ENCODE measurements at places on chromosomes 5 and 9.
A peak's percentile ranks its signal among the peaks of the same experiment; 100 is the strongest.

DNA sequence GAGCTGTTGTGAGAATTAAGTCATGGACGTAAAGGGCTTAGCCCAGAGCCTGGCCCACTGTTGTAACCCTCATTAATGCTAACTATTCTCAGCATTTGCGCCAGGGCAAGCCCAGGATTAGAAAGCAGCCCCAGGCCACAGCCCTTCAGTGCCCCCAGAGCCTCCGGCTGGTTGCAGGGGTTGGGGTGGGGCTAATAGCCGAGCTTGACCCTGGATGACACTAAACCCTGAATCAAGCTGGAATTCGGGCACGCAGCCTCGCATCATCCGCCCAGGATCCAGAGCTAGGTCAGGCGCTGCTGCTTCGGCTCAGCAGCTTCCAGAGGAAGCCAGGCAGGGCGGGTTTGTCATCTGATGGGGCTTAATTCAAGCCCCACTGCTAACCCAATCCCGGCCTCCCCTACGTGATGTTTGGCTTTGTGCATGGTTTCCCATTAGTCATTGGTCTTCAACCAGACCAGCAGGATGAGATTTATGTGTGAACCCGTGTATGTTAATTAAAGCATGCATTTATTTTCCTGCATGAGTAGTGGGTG is 1.2 kb upstream of the MEGF9 start:
- DNase-seq, result peak; percentile 64

DNA sequence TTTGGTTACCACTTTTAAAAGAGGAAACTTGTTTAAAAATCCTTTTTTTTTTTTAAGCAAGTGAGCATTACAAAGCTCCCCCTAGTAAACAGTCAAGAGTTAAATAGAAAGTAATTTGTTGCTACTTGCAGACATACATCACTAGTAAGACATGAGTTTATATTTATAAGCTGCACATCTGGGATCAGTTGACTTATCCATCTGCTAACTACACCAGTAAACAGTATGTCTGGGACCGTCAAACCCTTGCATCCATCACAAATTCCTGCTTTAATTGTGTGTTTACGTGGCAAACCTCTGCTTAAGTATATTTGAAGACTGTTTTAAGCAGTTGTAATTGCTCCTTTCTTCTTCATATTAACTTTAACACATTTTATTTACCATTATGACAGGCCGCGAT is 146.8 kb downstream of the EBF1 start:
- no peak for DNase-seq

GRCh38 chr5:128213340-128213739 is 129.8 kb downstream of the SLC12A2 start:
- DNase-seq, result peak; percentile 70

GRCh38 chr9:127558581-127559246 is 53.4 kb upstream of the STXBP1 start:
- no peak for DNase-seq

DNA sequence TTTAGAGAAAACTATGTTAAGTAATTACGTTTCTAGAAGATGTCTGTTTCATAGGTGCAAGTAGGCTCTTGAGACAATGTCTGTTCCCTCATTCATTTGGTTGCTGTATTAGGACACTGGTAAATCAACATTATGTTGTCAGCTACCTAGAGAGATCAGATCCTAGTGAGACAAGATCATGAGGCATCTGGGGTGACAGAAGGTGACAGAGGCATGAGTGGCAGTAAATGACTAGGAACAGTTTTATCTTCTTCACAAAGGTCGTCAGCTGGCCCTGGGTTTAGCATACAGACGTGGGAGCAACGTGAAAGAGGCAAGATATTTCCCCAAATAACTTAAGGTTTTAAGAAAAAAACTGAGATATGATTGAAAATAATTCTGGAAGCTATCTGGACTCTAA is 1926.3 kb upstream of the WWC1 start:
- no peak for DNase-seq

DNA sequence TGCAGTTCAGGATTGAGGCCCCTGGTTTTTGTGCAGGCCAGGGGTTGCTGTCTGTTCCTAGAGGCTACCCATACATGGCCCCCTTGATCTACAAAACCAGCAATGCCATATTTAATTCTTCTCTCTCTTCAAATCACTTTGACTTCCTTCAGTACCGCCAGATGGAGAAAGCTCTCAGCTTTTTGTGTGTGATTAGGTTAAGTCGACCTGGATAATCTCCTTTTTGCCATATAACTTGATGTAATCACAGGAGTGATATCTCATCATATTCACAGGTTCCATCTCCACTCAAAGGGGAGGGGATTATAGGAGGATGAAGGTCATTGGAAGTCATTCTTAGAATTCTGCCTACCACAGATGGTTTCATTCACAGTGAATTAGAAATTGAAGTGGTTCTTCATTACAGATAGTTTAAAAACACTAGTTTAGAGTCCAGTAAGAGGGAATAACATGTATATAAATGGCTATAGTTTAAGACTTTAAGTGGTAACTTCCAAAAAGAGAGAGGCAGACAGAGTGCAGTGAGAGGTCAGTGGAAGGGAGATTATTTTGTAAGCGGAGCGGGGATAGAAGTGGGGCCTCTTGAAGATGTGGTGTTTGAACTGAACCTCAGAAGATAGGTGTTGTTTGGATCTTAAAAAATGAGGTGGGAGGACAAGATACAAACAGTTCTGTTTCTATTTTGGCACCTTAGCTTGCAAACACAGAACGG is 85.9 kb downstream of the GALNT10 start:
- no peak for DNase-seq

DNA sequence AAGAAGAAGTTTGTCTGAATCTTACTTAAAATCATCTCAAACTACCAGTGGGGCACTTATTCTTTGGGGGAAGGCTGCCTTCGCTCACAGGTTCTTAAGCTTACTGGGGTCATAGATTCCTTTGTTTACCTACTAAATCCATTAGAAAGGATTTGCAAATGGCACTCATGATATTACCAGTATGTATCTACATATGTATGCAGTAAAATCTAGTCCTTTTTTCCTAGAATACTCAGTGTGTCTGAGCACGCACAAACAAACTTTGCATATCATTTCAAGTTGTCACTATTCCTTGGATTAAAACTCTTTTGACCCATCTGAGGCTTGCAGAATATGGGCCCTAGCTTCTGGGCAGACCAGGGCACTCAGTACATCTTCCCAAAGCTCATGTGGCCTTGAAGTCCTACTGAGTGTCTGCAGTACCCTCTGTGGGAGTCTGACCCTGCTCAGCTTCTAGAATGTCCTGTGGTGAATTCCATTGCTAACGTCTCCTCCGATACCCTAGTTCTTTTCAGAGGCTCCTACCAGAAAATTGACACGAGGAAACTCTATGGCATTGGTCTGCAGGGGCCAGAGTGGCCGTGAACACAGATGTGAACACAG is 297.9 kb downstream of the SLIT3 start:
- DNase-seq, result no peak

Data from fibroblast of skin of scalp (primary cell).